Stimulated activated CD4-positive, alpha-beta T cell treated with anti-CD3 and anti-CD28 coated beads, Interleukin-2, amount 100 ng/mL, for 4 hours (primary cell): ENCODE measurements at places on chromosomes 1 and 21.
A peak's percentile ranks its signal among the peaks of the same experiment; 100 is the strongest.

DNA sequence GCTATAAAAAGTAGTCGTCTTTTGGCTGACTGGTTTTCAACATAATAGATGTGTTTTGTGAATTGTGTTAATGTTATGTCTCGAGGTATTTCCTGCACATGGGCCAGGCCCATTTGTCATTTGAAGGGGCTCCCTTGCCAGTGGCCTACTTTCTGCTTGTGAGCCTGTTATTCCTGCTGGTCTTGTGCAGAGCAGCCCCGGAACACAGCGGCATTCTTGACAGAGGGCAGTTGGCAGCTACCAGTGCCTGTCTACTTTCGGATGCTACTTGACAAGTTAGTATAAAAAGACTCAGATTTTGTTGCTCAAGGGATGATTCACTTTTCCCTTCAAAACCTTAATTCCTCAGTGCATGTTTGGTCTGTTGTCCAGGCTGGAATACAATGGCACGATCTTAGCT, 28.5 kb downstream of the PGM1 start:
- DNase-seq, result no peak

- no peak for DNase-seq
Observed at GRCh38 chr1:201011616-201012015, 11.9 kb downstream of the KIF21B start.

DNA sequence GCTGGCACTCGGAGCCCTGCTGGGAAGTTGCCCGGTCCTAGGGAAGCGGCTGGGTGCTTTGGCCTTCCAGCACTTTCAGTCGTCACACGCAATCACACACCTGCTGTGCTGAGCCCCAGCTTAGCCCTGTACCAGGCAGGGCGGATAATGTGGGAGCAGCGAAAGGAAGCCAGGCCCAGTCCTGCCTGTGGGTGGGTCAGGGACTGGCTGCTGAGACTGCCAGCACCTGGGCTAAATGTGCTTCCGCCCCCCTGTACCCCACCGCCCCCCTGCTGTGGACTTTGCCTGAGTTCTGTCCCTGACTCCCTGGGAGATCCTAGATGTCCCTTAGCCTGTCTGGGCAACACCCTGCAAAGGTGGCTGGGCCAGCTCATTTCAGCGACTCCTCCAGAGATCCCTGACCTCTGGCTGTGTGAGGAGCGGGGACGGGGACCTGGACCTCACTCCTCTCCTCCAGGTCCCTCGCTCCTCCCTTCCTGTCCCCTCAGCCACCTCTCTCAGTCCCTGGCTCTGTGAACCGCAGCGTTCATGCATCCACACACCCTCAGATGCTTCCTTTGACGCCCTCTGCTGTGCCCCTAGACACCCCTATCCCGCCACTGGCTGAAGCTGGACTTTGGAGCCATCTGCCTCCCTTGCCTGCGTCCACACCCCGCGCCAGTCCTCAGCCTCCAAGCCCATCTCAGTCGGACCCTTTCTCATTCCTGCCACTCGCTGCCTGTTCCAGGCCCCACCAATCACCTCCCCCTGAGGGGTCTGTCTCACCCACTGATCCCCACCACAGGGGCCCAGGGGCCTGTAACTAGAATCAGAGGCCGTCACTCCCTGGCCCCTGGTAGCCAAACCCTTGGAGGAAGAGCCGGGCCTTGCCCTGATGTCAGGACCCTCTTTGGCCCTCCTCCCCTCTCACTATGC, 1.4 kb downstream of the MMEL1 start:
- DNase-seq, result no peak

GRCh38 chr1:212950243-212951125, at the start of gene VASH2:
Gene VASH2, plus strand, starts transcription at chr1:212950541. Its CDS starts 1,002 bp downstream, at chr1:212951543.
- peak; percentile 42 for DNase-seq

DNA sequence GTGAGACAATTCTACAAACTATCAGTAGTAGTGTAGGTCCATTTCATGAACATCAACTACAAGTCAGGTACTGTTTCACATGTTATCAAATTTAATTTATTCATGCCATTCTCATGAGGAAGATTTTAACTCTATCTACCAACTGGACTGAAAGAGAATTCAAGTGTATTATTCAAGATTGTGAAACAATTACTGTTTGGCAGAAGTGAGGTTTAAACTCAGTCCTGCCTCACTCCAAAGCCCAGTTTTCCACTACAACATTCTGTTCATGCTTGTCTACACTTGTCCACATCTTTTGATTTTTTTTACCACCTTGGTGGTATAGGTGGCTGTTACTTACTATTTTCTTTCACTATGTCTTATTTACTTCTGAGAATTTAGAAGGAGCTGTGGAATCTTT, 272.9 kb downstream of the TGFB2 start:
- no peak for DNase-seq

GRCh38 chr1:36382669-36383068, 3.1 kb downstream of the STK40 start:
- DNase-seq, result no peak

GRCh38 chr1:48750109-48750508, 26.6 kb downstream of the BEND5 start:
- no peak for DNase-seq

DNA sequence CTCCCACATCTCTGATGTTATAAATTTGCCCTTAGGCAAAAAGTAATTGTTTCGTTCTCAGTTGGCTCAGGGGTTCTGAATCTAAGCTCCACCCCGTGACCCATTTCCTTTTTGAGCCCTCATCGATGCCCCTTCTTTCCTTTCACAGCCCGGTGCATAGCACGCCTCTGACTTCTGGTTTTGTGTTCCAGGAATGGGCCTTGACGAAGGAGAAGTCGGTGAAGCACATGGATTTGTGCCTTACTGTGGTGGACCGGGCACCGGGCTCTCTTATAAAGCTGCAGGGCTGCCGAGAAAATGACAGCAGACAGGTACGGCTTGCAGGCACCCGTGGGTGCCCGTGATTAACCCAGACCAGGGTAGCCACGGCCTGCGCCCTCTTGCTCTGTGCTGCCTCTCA, 151.9 kb downstream of the PGBD5 start:
- no peak for DNase-seq

DNA sequence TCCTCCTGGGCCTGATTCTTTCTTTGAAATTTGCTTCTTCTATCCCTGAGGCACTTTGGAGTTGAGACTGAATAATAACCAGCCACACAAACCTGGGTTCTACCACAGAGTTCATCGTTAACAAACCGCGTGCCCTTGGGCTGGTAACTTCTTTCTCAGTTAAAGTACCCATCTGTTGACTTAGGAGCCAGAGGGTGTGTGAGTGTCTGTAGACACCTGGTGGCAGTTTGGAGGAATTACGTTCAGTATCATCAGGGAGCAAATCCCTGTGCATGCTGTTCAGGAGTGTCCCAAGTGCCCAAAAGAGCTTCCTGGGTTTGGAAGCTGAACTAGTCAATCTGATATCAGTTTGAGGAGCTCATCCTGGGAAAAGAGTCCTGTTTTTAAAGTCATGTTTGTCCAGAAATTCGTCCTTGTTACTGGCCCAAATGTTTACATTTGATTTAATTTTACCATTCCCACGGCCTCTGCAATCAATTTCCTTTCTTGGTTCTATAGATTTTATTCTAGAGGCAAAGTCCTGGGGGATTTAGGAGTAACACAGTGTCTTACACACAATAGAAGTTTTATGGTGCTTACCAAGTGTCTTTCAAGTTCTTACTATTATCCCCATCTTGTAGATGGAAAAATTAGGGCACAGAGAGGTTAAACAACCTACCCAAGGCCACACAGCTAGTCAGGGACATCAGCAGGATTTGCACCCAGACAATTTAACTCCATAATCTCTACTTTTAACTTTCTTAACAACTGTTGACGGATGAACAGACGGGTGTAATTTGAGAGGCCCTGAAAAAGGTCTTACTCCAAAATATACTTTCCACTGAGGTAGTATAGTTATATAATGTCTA, 26.7 kb upstream of the RPTN start:
- peak; percentile 17 for DNase-seq

DNA sequence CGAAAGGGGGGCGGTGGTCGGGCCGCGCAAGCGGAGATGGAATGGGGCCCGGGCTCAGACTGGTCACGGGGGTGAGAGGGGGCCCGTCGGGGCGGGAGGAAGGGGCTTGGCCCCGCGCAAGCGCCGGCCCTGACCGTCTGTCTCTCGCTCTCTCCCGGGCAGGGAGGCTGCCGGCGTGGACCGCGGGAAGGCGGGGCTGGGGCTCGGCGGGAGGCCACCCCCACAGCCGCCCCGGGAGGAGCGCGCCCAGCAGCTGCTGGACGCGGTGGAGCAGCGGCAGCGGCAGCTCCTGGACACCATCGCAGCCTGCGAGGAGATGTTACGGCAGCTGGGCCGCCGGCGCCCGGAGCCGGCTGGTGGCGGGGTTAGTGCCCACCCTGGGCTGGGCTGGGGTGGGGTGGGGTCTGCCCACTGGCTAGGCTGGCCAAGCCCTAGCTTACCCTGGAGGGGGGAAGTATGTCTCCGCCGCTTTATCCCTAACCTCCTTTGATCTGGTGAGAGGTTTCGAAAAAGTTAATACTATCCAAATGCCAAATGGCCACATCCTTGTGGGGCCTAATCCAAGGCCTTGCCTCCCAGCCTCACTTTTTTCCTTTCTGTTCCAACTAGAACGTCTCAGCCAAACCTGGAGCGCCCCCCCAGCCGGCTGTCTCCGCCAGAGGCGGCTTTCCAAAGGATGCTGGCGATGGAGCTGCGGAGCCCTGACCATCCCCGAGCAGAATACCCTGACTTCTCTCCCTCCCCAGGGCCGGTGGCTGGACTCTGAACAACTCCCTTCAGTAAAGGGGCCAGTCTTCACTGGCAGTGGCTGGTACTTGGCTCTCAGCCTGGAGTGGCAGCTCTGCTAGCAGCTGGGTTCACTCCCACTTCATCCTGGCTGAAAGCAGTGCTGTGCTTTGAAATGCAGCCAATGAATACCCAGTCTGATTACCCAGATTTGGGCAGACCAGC, 636 bp upstream of the YRDC start:
- DNase-seq, result no peak

DNA sequence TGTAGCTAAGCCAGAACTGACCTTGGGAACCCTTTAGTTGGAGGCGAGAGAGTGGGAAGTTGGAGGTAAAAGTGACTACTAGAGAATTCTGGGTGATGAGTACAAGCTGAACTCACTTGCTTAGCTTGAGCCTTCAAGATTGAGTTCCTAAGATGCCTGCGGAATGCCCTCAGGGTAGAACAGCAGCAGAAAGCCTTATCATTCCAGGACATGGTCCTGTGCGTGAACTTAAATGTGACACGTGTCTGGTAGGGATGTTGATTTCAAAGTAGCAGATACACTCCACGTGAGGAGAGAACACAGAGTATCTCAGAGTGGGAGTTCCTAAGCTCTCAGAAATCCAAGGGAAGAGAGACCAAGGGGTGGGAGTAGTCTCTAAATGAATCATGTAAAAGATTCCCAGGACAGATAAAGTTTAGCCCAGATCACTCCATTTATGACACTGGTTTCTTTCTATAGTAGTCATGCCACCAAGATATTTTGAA, 60.1 kb downstream of the KCNK1 start:
- DNase-seq, result no peak

- no peak for DNase-seq
Observed at GRCh38 chr1:178939338-178940067, 68.6 kb upstream of the ANGPTL1 start.

- no peak for DNase-seq
Observed at GRCh38 chr1:5969168-5969567, 23.1 kb downstream of the NPHP4 start.

GRCh38 chr1:23184212-23184934, 15.7 kb upstream of the LUZP1 start:
- no peak for DNase-seq

DNA sequence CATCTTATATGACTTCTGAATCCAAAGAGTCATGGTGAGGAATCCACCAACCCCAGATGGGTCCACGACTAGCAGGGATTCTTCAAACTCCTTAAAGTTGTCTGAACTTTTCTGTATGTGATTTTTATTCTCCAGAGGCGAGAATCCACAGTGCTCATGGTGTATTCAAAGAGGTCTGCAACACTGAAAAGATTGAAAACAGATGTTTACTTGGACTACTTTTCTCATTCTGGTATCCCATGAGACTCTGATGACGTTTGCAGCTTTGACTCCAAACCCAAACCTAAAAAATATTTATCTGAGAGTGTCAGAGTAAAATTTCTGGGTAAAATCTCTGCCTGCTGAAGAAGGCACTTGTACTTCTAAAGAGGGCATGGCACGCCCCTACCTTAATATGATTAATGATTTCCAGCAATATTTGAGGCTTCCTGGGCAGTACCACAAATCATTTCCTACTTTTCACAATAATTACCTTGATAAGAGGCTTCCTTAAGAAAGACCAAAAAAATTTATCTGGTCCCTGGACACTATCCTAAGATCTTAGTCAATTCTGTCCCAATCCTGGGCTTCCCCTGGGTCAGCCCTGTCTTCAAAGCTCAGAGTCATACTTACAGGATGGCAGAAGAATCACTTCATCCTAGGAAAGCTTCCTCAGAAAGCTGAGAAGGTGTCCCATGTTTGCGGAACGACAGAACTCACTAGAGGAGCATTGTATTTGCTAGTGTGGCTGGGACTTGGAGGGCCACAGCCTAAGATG, 76.5 kb upstream of the MAP10 start:
- no peak for DNase-seq

- no peak for DNase-seq
Observed at GRCh38 chr21:20443558-20444155, 554.6 kb upstream of the NCAM2 start.

- DNase-seq, result no peak
Observed at GRCh38 chr21:25188677-25189079, 418.6 kb downstream of the MRPL39 start.

DNA sequence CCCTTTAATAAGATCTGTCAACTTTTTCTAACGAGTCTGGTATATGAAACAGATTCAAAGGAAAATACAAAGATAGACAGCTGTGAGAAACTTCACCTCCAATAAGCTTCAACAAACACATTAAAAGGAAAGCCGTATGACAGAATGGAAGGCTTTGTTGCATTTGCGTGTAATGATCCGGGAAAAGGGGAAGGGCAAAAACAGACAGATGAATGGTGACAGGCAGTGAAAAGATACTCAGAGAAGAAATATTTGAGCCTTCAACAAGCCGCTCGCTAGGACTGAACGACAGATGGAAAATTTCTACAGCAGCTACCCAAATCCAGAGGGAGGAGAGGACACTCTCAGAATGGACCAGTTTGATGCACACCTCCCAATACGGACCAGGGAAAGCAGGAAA, 14.9 kb downstream of the COPA start:
- DNase-seq, result no peak

DNA sequence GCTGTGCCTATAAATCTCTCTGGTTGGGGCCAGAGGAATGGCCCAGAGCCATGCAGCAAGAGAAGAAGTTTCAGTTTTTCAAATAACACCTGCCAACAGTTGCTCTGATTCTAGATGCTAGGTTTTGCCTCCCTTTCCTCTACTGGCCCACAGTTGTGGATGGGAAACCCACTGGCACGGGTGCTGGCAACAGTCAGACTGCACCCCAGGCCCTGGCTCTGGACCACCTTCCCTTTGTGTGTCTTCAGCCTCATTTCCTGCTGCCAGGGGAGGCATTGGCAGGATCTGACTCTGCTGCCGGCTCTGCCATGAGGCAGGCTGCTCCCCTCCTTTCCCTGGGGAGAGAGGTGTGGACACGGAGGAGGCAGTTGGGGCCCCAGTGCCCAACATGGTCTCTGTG, 142.0 kb downstream of the IGSF21 start:
- DNase-seq, result no peak

GRCh38 chr1:30597711-30598110, 125.7 kb downstream of the MATN1 start:
- no peak for DNase-seq

GRCh38 chr1:222106377-222106776, 364.5 kb upstream of the DUSP10 start:
- no peak for DNase-seq
